ENCODE measurements at places on chromosomes 5 and 9.

DNA sequence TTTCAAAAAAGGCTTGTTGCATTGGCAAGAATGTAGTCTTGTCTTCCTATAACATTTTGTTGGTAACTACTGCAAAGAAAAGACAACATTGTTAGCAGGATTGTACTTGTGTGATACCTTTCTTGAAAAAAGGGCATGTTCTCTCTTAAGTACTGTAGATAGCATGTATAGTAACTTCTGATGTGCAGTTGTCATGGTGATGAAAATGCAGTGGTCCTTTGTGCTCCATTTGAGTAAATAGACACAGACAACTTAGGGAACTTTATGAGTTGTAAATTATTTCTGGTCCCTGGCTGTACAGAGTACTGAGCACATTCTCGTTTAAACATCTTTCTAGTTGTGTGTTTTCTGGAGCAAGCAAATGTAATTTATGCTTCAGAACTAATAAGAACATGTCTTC lies 103.3 kb downstream of the CD180 start:
- no peak for DNase-seq

DNA sequence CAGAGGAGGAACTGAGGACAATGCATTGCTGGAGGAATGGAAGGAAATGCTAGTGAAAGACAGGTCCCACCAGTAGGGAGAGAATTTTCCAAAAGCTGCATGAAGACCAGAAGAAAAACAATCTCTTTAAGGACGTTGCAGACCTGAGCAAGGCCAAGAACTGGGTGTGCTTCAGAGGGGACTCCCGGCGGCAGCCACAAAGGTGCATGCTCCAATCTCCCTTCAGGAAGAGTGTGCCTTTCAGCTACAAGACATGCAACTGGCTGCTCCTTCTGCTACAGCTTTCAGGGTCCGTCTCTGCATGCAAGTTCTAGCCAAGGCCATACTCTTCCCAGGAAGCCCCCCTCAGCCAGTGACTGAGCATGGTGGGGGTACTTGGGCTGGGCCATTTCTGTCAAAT lies 62.9 kb downstream of the SFXN1 start:
- no peak for DNase-seq

DNA sequence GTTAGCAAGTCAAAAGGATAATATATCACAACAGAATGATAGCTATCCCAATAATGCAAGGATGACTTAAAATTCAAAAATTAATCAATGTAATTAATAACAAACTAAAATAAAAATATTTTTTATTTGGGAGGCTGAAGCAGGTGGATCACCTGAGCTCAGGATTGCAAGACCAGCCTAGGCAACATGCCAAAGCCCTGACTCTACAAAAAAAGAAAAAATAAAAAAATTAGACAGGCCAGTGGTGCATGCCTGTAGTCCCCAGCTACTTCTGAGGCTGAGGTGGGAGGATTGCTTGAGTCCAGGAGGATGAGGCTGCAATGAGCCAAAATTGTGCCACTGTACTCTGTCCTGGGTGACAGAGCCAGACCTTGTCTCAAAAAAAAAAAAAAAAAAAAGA lies 399.3 kb downstream of the ADGRV1 start:
- DNase-seq, result no peak

GRCh38 chr9:134245179-134245578 lies 80.8 kb upstream of the RNU6ATAC start:
- no peak for DNase-seq

DNA sequence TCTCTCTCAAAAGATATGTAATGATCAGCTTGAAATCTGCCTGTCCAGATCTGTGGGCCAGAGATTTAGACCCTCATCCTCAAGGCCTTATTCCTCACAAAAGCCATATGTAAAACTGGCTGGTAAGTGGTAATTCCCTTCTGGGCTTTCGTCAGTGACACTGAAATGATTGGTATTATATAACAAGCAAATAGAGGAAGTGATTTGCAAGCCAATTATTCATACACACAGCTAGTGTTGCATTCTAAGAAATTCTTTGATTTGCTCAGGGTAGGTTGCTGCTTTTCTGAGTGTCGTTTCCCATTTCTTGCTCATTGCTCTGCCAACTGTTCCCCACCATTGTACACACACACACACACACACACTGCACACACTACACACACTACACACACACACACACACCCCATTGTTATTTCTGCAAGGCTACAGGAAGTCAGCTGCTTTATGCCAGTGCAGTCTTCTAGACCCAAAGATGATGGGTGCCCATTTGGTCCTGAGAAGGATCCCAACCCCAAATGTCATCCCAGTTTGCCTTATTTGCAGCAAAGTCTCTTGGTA lies 76.8 kb downstream of the PRLR start:
- DNase-seq, result no peak
